ENCODE measurements at places on chromosomes 3 and 15.
A peak's percentile ranks its signal among the peaks of the same experiment; 100 is the strongest.

DNA sequence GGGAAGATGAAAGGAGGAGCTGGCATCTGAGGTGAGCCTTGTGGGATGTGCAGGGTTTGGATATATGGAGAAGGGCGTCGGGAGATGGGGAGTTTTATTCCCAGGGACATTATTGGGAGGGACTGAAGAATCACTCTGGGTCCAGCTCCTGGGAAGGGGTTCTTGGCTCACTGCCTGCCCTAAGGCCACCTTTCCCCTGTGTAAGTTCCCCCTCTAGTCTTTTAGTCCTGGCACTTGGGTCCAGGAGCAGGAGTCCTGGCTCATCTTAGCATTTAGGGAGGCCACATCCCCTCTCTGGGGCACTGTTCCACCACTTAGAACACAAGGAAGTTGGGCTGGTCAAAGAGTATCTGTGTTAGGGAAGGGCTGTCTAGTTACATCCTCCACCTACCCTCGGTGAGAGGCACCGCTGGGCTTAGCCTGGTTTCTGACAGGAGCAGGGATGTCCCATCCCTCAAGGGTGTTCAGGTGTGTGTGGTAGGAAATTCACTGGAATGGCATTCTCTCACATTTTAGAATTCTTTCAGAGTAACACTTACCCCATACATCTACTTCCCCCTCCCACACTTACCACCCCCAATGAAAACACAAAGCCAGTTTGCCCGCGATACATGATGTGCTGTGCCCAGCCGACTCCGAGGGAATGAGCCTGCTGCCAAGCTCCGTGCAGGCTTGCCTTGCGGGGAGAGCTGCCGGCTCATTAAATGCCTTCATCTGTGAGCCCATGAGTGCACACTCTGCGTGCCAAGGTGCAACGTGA lies 86.7 kb downstream of the FAM43A start:
- DNase-seq, result no peak

DNA sequence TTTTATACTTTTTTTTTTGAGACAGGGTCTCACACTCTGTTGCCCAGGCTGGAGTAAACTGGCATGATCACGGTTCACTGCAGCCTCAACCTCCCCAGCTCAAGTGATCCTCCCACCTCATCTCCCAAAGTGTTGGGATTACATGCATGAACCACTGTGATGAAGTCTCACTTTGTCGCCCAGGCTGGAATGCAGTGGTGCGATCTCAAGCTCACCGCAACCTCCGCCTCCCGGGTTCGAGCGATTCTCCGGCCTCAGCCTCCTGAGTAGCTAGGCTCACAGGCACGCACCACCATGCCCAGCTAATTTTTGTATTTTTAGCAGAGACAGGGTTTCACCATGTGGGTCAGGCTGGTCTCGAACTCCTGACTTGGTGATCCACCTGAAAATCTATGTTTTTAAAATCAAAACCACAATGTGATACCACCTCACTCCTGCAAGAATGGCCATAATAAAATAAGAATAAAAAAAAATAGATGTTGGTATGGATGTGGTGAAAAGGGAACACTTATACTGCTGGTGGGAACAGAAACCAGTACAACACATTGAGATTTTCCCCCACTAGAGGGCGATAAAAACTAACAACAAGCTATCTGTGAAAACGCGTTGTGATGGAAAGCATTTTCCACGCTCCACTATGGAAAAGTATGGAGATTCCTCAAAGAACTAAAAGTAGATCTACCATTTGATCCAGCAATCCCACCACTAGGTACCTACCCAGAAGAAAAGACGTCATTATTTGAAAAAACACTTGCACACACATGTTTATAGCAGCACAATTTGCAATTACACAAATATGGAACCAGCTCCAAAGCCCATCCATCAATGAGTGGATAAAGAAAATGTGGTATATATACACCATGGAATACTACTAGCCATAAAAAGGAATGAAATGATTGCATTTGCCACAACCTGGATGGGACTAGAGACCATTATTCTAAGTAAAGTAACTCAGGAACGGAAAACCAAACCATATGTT lies 26.8 kb upstream of the OCA2 start:
- no peak for DNase-seq

DNA sequence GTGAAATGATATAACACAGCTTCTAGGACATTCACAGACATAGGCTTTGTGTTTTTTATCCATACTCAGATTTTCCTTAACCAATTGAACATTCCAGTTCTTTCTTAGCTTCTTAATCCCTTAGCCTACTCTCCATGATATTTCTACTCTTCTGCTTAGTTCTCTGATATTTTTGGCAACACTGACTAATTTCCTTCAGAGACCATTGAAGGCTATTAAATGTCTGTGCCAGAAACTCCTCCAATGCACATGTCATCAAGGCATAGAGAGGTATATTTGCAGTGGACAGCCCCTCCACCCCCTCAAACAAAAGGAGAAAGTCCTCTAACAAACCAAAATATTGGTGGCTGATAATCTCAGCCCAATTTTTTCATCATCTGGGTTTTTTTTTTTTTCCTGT lies 105.9 kb upstream of the TSC22D2 start:
- DNase-seq, result no peak

- DNase-seq, result no peak
These were observed 32.3 kb downstream of the TMOD3 start for GRCh38 chr15:51861557-51862359.

GRCh38 chr3:184466413-184466960 lies 86.6 kb downstream of the CHRD start:
- DNase-seq, result peak; percentile 32

GRCh38 chr15:94130504-94130903 lies 100.9 kb upstream of the MCTP2 start:
- no peak for DNase-seq

- no peak for DNase-seq
These were observed 52.5 kb downstream of the CEMIP start for GRCh38 chr15:80831606-80832224.

- DNase-seq, result peak; percentile 6
These were observed 49.5 kb downstream of the CCDC12 start for GRCh38 chr3:46926871-46927717.

GRCh38 chr3:129424185-129424841 lies 4.1 kb downstream of the EFCAB12 start:
- no peak for DNase-seq

DNA sequence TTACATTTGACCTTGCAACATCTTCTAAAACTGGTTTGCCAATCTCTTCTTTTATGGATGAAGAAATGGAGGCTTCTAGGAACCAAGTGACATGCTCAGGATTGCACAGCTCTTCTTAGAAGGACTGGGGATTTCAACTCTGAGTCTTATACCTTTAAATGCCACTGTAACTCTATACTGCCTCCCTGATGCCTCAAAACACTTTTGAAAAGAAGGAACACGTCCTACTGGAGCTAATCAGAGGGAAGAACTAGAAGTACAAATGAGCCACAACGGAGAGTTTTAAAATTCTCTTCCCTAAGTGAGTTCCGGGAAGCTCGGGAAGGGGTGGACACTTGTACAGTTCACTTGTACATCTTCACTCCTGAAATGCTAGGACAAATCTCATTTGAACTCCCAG lies 949 bp upstream of the MITF start:
- no peak for DNase-seq

DNA sequence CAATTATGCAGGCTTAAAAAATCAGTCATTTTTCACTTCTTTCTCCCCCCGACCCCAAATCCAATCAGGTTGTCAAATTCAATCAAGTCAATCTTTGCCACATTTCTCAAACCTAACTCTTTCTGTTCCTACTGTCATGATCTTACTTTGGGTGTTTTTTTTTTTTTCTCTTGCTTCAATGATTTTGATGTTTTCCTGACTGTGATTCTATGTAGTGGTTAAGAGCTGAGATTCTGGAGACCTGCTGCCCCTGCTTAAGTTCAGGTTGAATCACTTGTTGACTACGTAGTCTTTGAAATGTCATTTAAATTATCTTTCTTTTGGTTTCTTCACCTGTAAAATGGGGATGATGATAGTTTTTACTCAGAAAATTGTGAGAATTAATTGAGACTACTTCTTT lies 117.5 kb downstream of the TPRG1 start:
- no peak for DNase-seq

Data from uterus (tissue), 4 donors.